Stimulated activated CD4-positive, alpha-beta T cell treated with anti-CD3 and anti-CD28 coated beads, Interleukin-1b, Interleukin-23, amount 100 ng/mL, for 24 hours (primary cell): ENCODE measurements at places on chromosomes 7 and 10.

- no peak for DNase-seq
Observed at GRCh38 chr7:18353339-18353738, 142.2 kb upstream of the HDAC9 start.

DNA sequence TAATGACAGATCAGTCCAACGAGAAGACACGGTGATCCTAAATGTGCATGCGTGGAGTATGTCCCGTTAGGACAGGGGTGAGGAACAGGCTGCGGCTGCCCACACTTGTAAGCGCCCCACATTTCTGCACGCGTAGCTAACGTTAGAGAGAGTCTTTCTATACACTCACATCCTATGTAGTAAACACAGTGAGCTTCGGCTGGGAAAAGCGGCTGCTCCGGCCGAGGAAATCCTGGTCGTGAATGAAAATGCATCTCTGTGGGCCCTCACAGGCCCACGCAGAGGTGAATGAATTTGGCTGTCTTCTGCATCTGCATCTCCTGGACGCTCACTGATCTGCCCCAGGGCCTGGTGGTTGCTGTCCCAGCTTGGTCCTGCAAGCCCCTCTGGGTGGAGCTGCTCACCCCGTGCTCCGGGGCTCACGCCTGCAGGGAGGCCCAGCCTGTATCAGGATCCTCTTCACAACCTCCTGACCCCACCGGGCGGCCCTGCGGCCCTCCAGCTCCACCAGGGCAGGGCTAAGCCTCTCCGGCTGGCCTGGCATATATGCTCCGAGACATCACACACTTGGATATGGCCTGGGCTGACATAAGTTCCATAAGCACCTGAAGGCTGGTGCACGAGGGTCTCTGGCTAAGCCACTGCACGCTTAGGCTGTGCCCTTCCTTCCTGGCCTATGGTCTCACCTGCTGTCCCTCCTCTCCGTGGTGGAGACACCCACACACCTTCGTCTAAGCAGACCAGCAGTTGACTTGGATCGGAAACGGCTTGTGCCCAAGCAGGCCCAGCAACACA, 117.9 kb upstream of the DIP2C start:
- no peak for DNase-seq

DNA sequence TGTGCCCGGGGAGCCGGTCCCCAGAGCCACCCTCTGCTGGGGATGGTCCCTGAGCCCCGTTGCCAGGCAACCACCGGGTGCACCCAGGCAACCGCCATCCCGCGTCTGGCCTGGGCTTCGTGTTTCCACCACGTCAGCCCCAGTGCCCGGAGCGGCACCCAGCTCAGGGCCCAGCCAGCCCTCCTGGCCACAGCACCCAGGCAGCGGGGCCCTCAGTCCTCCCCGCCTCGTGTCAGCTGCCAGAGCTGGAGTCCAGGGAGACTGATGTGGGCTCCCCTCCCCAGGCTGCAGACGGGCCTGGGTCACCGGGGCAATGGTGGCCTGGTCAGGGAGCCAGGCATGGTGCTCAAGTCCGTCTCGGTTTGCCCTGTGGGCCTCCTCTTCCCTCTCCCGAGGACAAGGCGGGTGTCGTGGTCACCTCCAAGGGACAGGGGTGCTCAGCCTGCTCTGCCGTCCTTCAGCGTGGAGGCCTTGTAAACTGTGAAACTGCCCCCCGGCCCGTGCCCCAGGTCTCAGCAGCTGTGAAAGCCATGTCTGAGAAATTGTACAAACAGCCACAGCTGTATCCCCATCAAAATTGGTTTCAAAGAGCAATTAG, 72.5 kb downstream of the MICALL2 start:
- no peak for DNase-seq

GRCh38 chr10:71270301-71271220, 48.5 kb upstream of the SLC29A3 start:
- DNase-seq, result peak; percentile 4

DNA sequence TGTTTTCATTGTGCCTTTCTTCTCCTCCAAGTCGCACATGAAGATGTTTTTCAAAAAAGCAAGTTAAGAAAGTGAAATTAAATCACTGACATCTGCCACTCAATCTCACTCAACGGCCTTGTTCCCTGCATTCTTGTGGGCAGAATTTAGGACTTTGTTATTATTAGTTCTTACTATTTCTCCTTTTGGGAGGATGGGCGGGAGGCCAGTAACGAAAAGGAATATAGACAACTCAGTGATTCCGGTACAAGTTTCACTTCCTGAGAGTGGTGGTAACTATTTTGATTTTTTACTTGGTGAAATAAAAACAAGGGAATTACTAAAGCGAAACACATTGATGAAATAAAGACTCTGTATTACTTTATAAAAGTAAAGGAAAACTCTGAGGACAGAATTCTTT, 231.9 kb upstream of the HABP2 start:
- DNase-seq, result no peak

- DNase-seq, result no peak
Observed at GRCh38 chr10:98414578-98414931, 427 bp downstream of the PYROXD2 start.

GRCh38 chr7:129798616-129799349, 154.0 kb downstream of the UBE2H start:
- no peak for DNase-seq

DNA sequence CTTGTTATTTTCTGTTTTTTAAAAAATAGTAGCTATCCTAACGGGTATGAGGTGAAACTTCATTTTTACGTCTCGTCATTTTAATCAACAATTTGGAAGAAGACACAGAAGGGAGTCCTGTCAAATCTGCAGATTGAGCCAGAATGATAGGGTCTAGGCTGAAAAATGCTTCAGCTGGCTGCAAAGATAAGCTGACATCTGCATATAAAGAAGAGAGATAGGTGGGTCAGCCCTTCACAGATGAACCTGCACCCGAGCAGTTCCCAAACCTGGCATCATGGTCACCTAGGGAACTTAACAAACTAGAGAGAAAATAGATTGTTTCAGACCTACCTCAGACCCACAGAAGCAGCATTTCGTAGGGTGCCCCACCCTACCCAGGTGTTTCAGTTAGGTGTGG, 35.2 kb upstream of the BMPR1A start:
- DNase-seq, result no peak

GRCh38 chr7:77427996-77428603, 12.0 kb upstream of the GSAP start:
- DNase-seq, result no peak

- no peak for DNase-seq
Observed at GRCh38 chr7:16207321-16207720, 214.0 kb downstream of the CRPPA start.

- no peak for DNase-seq
Observed at GRCh38 chr7:18402488-18403183, 92.9 kb upstream of the HDAC9 start.

DNA sequence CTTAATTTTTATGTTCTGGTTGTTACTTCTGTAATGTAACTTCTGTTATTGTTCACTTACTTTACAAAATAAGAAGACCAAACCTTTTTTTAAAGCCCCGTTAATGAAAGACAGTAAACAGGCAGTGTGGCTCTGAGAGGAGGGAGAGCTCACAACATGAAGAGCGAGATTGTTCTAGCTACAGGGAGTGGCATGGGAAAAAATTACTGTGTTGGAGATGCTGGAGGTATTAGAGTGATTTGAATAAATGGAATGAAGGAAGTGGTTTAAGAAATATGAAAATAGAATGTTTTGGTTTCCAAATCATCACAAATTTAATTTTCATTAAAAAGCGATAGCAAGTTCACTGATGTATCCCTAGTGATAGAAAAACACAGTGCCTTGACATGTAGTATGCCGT, 31.8 kb downstream of the REEP3 start:
- no peak for DNase-seq

DNA sequence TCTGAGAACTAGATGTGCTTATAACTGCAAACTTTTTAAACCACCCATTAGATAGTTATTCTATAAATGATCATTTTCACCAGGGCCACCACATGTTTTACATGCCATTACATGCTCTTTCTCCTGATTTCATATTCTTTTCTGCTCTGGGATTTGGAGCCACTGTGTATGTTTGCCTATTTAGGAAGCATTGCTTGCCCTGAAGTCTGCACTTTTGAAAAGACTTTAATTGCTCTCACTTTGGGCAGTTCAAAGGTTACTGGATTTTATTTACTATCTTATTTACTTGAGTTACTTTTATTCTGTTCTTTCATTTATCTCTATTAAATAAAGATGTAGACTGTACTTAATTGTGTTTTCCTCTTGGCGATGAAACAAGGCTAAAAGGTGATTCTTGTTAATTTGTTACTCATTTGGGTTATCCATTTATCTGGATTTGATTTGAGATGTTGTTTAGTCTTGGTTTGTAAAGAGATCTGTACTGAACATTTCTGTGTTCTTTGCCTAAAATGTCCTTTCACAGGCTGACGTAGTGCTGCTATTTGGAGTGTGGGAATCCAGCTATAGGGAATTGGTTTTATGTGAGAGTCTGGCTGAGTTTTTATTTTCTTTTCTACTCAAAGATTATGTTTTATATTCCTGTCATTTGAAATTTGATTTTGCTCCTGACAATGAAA, 88.8 kb downstream of the SUGCT start:
- DNase-seq, result no peak

GRCh38 chr7:151336027-151336708, 5.4 kb upstream of the NUB1 start:
- DNase-seq, result no peak

GRCh38 chr10:124709861-124710260, 34.3 kb downstream of the FAM53B start:
- DNase-seq, result no peak

DNA sequence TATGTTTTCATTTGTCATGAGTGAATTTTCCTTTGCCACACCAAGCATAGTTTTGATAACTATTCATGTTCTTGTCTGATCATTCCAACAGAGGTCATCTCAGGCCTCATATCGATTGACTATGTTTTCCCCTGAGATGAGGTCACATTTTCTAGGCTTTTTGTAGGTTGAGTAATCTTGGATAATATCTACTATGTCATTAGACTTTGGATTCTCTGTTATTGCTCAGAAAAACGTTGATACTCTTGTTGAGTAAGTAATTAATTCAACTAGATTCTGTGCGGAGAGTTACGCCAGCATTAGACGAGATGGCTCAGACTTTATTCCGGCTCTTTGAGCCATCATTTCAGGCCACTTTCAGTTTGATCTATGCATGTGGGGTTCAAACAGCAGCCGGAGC, 57.7 kb downstream of the KLF6 start:
- no peak for DNase-seq

GRCh38 chr7:127365164-127365956, 27.1 kb downstream of the ZNF800 start:
- DNase-seq, result no peak

- DNase-seq, result no peak
Observed at GRCh38 chr10:32501906-32502305, 56.0 kb downstream of the CCDC7 start.

DNA sequence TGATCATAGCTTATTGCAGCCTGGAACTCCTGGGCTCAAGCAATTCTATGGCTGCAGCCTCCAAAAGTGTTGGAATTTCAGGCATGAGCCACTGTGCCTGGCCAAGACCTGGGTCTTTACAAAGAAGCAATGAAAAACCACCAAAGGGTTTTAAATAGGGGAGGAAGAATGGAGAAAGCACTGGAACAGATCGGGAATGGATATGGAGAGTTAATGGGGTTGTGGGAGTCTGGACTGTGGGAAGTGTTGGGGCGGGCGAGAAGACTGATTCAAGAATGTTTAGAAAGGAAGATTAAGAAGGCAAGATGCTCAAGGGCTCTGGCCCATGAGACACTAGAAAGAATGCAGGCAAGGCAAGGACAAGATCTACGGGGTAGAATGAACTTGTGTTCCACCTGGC, 98.5 kb downstream of the CARD11 start:
- no peak for DNase-seq

DNA sequence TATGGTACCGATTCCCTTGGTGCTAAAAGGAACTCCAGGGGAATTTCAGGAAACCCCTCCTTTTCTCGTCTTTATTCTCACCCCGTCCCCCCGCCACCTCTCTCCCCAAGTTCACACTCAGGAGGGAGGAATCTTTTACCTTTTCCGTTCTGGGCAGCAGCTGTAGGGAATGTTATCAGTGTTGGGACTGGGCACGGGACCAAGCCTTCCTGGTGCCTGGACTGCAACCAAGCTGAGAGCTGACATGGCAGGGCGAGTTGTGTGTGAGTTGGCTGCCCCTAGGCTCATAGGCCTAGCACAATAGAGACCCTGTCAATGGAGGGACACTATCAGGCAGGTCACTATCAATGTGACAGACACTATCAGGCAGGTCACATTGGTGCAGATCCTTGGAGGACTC, 121.4 kb downstream of the TCF7L2 start:
- no peak for DNase-seq

DNA sequence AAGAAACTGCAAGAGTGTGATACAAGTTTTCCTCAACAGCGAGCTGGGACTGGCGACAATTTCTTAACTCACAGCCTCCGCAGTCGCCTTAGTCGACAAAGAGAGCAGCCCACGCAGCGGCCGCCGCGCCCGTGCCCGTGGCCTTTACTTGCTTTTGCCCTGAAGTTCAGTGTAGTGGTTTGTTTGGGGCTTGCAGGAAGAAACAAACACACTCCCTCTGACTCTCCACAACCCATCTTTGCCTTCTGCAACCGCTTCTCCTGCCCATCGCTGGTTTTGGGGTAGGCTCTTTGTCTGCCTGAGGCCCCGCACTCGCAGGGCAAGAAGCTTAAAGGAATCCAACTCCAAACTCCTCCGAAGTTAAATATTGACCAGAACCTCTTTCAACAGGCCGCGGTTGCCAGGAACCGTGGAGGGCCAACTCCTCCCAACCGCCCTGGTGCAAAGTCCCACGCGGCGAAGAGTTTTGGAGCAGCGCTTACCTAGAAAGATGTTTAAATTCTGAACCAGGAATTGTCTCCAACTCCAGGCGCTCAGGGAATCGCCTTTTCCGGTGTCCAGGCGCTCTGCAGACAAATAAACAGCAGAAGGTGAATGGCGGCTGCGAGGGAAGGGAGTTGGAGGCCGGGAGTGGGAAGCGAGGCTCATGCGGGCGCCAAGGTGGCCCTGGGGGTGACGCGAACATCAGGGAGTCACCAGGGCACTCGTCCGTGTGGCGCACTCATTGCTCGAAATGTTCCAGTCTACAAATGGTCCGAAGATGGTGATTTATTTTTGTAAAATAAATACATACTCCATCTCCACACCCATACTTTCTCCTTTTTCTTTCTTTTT, 8.3 kb downstream of the HOXA4 start:
- no peak for DNase-seq

GRCh38 chr7:108024538-108024937, 21.6 kb upstream of the LAMB1 start:
- no peak for DNase-seq

GRCh38 chr10:119115926-119116325, 12.0 kb downstream of the DENND10 start:
- no peak for DNase-seq
